Coronary artery (tissue), 2 donors: ENCODE measurements at places on chromosomes 4 and X.

- DNase-seq, result no peak
These were observed 1.2 kb downstream of the TFE3 start for GRCh38 chrX:49041744-49042580.

GRCh38 chr4:154643493-154643892 is 31.0 kb upstream of the FGG start:
- DNase-seq, result no peak

- peak; percentile 69 for DNase-seq
These were observed 1.8 kb downstream of the RGS12 start for GRCh38 chr4:3294401-3295241.

- no peak for DNase-seq
These were observed 17.7 kb upstream of the GPR34 start for GRCh38 chrX:41671082-41671481.

DNA sequence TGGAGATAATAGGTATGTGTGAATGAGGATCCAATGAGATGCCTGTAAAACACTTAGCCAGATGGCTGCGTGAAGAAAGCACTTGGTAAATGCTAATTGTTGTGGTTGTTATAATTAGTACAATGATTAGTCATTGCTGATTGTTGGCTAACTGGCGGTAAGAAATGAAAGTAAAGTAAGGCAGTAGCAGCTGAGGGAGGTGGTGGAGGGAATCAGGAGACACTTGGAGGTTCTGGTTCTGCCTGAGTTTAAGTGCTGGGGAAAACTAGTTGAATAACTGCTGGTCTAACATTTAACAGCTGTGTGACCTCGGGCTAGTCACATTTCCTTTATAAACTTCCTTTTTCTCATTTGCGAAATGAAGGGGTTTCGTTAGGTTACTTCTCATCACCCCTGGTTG is 30.9 kb downstream of the CD38 start:
- no peak for DNase-seq

DNA sequence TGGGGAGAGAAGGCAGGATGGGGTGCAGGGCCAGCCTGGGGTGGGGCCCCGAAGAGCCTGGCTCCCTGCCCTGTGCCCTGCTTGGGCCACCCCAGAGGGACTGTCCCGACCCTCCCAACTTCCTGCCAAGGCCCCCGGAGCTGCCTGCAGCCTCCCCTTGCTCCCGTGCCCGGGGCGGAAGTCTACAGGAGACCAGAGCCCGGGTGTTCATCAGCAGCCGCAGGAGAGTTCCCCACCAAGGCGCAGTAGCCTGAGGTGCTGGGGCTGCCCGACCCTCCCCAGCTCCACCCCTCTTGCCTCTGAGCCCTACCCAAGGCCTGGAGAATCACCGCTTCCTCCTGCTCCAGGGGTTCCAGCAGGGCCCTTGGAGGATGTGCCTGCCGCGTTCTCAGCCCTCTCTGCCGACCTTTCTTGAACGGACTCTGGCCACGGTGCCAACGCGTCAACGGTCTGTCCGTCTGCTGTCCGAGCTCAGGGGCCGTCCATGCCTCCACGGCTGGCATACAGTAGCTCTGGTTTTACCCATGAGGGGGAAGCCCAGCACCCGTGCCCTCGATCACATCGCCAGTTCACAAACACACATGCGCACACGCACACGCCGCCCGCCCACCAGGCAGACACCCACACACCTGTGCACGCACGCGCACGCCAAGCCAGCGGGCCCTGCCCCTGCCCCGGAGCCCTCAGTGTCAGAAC is 36.0 kb upstream of the SPON2 start:
- DNase-seq, result no peak

GRCh38 chr4:151564321-151564720 is 155.3 kb downstream of the FHIP1A start:
- DNase-seq, result no peak

DNA sequence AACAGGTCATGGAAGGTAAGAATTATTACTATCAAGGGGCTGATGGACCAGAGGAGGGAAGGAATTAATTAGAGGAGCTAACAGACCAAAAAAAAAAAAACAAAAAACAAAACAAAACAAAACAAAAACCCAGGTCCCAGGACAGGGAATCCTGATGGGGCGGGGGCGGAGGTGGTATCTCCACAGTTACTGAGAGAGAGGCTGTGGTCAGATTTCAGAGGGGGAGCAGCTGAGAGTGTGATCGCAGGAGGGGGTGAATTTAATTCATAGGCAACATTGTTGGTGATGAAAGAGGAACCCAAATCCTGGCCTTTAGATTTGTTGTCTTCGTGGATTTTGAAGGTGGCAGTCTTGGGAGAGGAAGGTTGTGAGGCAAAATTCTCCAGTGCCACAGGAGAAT is 389.4 kb downstream of the UNC5C start:
- no peak for DNase-seq

- DNase-seq, result no peak
These were observed 840 bp upstream of the P2RY10 start for GRCh38 chrX:78944351-78944750.

- DNase-seq, result no peak
These were observed 2.1 kb downstream of the GSTCD start for GRCh38 chr4:105710678-105711077.

DNA sequence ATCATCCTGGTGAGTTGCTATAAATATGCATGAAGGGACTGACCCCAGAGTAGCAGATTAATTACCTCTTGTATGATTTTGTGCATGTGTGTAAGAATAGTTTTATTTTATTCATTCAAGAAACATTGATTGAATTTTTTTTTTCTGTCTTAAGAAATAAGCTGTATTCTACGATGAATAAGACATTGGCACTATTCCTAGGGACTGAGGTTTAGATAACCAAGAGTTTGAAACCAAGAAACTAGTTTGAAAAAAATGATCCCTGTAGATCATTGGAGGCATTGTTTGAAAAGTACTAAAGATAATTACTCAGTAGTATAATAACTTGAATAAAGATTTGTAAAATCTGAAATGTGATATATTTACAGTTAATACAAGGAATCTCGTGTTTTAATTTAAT is 1086.9 kb downstream of the PCDH7 start:
- DNase-seq, result no peak

- no peak for DNase-seq
These were observed 97.3 kb downstream of the HDAC8 start for GRCh38 chrX:72475338-72475737.

DNA sequence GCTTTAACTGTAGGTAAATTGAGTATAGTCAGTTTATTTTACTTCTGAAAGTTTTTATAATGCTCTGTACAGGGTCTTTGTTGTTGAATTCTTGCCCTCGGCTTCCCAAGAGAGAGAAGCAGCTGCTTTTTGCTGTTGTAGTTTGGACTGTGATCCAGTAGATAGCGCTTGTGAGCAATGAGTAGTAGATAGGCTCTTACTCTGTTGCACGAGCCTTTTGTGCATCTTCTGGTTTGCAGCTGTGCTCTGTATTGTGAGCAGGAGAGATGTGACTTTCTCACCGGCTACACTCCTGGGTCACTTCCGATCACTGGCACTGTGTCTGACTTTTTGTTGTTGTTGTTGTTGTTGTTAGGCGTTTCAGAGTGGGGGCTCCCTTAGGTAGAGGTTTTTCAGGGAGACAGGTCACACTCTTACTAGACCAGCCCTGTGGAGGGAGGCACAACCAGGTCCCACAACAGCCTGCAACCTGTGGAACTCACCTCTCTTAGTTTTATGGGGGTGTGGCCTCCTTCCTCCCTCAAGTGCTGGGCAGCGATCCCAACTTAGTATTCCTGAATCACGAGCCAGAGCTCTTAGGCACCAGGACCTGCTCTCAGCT is 822.1 kb upstream of the GALNTL6 start:
- DNase-seq, result no peak

- DNase-seq, result no peak
These were observed 631.9 kb downstream of the ADGRL3 start for GRCh38 chr4:61831987-61832386.

- DNase-seq, result no peak
These were observed 42.1 kb downstream of the TRIM61 start for GRCh38 chr4:164935363-164935762.

GRCh38 chr4:5052726-5053425 is 1.6 kb downstream of the STK32B start:
- no peak for DNase-seq

- no peak for DNase-seq
These were observed 2.9 kb downstream of the ARHGAP4 start for GRCh38 chrX:153922932-153923857.

- DNase-seq, result no peak
These were observed 71.0 kb downstream of the MGST2 start for GRCh38 chr4:139736661-139737060.

DNA sequence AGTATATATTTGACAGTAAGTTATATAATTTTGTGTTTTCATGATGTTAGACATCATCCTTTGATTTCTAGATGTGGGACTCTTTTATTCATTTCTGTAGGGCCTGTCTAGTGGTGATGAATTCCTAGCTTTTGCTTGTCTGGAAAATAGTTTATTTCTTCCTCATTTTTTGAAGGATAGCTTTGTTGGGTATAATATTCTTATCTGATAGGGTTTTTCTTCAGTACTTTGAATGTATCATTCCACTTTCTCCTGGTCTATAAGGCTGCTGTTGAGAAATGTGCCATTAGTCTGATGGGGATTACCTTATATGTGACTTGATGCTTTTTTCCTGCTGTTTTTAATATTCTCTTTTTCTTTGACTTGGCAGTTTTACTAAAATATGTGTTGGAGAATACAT is 1104.5 kb downstream of the FAT4 start:
- DNase-seq, result no peak

GRCh38 chrX:116667346-116668134 is 204.8 kb upstream of the CT83 start:
- DNase-seq, result no peak

- no peak for DNase-seq
These were observed 83.7 kb downstream of the FAT4 start for GRCh38 chr4:125398263-125399002.

GRCh38 chr4:1732911-1733310 is 11.6 kb downstream of the TACC3 start:
- DNase-seq, result no peak

DNA sequence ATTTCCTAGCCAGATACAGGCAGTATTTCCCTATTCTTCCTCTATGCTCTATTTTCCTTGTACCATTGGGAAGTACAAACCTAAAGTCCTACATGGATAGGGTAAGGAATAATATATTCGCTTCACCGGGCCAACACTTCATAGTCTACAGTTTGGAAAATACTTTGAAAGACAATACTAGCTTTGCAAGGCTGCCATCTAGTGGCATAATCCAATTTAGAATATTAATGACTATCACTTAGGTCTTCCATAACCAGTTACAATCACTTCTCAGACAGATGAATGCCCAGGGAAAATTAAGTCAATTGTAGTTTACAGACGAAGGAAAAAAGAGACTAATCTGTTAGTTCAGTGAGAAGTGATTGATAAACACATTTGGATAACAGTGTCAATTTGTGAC is 141.0 kb upstream of the FAM47C start:
- DNase-seq, result no peak

GRCh38 chrX:69150281-69150960 is 14.8 kb downstream of the PJA1 start:
- DNase-seq, result no peak

- no peak for DNase-seq
These were observed 37.3 kb upstream of the IGFBP7 start for GRCh38 chr4:57147335-57148060.

- no peak for DNase-seq
These were observed 92.4 kb downstream of the ATRX start for GRCh38 chrX:77693594-77693993.

GRCh38 chrX:46777971-46778810 is 19.3 kb upstream of the SLC9A7 start:
- no peak for DNase-seq

GRCh38 chrX:123361371-123361770 is 177.3 kb downstream of the GRIA3 start:
- DNase-seq, result no peak

- no peak for DNase-seq
These were observed 4.7 kb upstream of the LRAT start for GRCh38 chr4:154739111-154739510.

GRCh38 chr4:25843340-25844097 is 19.3 kb downstream of the SEL1L3 start:
- peak; percentile 69 for DNase-seq

- no peak for DNase-seq
These were observed 466.6 kb downstream of the INPP4B start for GRCh38 chr4:142379277-142380051.

- no peak for DNase-seq
These were observed 406.1 kb downstream of the RAPGEF2 start for GRCh38 chr4:159508917-159509500.

DNA sequence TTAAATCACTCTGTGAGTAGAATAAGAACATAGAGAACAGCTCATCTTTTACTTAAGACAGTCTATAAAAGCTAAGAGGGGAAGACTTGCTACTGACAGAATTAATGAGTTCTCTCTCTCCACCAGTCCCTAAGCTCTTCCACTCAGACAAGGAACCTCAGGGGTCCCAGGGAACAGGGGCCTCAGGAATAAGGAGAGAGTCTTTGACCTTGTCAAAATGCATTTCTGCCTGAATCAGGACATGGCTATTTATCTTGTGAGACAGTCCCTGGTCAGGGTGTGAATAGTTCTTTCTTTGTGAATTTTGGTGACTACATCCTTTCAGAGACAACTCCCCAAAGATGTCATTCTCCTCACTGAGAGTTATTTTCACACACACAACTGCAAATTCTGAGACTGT is 218.7 kb upstream of the HS3ST1 start:
- DNase-seq, result no peak

GRCh38 chrX:45196701-45197100 is 4.0 kb downstream of the DIPK2B start:
- DNase-seq, result no peak

DNA sequence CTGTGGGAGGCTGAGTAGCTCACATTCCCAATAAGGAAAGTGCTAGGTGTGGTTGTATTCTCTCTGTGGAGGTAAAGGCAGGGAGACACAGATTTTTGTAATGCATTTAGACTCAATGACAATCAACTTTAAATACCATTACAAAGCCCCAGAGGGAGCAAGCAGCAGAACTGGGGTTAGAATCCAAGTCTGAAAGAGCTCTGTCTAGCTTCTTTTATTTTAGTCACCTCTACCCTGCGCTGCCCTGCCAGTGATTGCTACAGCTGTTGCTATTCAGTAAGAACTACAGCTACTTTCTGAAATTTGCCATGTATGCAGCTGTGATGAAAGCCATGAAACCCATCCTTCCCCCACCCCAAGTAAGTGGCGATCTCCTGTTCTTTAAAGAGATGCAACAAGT is 22.5 kb downstream of the SLC39A8 start:
- no peak for DNase-seq

DNA sequence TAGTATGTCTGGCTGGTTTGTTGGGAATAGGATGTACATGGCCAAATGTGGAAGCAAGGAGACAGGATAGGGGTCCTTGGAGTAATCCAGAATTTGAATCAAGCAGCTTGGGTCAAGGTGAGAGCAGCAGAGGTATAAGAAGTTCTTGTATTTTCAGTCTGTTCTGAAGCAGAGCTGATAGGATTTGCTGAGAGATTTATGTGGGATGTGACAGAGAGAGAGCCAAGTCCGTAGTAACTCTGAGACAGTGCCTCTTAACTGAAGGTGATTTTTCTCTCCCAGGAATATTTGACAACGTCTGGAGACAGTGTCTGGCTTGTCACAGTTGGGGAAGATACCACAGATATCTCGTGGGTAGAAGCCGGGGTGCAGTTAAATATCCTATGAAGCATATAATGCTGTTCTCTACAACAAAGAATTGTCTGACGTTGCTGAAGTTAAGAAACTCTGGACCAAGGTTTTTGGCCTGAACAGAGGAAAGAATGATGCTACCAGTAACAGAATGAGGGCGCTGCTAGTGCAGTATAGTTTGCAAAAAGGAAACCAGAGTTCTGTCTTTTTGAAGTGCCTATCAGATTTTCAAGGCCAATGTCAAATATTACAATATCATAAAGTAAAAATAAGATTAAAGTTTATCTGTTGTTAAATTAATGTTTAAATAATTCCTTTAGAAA is 184.0 kb downstream of the ARHGAP24 start:
- no peak for DNase-seq
